GM23338 (cell line): ENCODE measurements at places on chromosomes 16 and 17. TPM values are rescaled to one million over a fixed set of nuclear protein-coding genes. Genes with fewer than 3 reads are reported as not detected.

- no peaks in the 10 kb centered on the region for H3K27me3 ChIP-seq
- H3K4me3 ChIP-seq: peak overlapping the region; percentile 95; the same call in 1 of the 2 replicates
- 0 out of 2 replicates have a peak overlapping the region, but pooled peaks have one; percentile 97 for H3K27ac ChIP-seq
- peaks cover 12% of the 10 kb centered on the region for H3K4me1 ChIP-seq
- peak; percentile 15 for DNase-seq
These were observed 32.3 kb downstream of the DDX19A start for GRCh38 chr16:70378869-70379493.

DNA sequence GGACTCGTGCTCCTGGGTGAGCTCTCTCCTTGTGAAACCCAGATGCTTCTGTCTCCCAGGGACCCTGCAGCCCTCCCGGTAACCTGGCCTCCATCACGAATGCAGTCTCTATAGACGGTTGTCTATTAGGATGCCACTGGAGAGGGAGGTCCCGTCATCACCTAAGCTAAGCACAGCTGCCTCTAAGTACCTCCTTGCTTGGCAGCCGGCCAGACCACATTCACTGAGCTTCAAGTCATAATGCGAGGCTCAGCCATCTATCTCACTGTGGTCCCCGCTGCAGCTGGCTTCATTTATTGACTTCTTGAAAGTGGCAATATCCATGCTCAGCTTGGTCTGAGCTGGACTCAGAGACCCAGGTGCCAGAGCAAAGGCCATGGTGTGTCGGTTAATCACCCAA is 74.5 kb upstream of the HSBP1 start:
- H3K4me3 ChIP-seq: no peak overlapping the region
- H3K4me1 ChIP-seq: no peaks in the 10 kb centered on the region
- no peaks in the 10 kb centered on the region for H3K36me3 ChIP-seq
- no peak overlapping the region for H3K27ac ChIP-seq
- H3K27me3 ChIP-seq: no peaks in the 10 kb centered on the region

DNA sequence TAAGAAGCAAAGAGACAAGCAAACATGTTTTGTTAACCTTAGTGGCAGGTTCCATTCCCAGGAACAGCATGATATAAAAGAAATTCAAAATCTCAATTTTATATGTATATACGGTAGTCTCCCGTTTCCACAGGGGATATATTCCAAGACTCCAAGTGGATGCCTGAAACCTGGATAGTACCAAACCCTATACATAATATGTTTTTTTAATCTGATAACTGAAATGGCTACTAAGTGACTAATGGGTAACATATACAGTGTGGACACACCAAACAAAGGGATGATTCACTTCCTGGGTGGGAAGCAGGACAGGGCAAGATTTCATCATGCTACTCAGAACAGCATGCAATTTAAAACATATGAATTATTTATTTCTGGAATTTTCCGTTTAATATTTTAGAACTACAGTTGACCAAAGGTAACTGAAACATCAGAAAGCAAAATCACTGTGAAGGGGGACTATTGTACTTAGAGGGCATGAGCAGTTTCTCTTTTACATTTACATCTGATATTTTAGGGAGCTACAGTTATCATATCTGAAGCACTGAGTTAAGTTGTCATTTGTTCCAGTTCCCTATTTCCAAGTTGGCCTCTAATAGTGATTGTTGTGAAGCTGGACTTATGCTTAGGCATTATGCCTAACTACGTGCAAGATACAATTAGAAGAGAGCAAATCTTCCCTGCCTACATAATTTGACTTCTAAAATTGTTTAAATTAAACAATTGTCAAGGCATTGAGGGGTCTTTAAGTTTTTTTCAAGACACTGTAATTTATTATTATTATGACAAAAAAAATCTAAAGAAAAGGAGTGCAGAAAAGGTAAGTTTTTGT is 34.1 kb upstream of the ABCA6 start:
- no peak for DNase-seq
- H3K4me1 ChIP-seq: no peaks in the 10 kb centered on the region
- H3K36me3 ChIP-seq: no peaks in the 10 kb centered on the region

DNA sequence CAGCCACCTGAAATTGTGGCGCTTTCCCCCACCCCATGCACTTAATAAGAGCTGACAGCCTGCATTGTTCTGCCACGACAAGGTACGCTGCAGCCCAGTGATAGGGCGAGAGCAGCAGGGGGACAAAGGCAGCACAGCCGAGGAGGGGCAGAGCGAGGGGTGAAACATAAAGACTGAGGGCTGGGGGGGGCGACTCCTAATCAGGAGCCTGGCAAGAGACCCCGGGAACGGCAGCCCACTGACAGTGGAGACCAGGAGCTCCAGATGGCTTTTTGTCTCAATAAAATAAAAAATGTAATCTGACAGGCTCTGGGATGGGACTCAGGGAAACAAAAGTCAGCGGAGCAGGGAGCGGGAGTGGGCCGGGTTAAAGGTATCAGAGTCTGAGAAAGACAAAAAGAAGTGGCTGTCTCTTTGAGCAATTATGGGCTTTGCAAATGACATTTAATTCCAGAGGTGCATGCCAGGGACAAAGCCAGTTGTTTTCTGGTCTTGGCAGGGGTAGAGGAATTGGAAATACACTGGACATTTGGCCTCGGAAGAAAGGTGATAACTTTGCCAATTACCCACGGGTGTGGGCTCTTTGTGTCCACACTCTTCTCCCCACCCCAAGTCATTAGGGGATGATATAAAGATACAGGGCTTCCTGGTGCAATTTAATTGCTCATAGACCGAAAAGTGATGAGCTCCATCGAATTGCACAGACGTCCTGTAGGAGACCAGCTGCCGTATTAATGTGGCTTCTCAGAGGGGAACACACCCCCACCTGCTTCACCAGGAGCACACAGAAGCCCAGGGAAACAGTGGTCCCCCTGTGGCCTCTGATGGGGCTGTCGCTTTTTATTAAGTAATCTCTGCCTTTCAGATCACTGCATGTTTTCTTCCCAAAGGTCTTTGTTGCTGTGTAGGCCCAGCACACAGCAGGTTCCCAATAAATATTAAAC is 17.6 kb upstream of the CCDC182 start:
- H3K36me3 ChIP-seq: no peaks in the 10 kb centered on the region
- no peak overlapping the region for H3K4me3 ChIP-seq
- peak; percentile 43 for DNase-seq
- peaks cover 13% of the 10 kb centered on the region for H3K4me1 ChIP-seq

GRCh38 chr16:78513838-78514237 is 414.4 kb downstream of the WWOX start:
- H3K4me1 ChIP-seq: no peaks in the 10 kb centered on the region
- DNase-seq: no peak
- H3K27me3 ChIP-seq: no peaks in the 10 kb centered on the region
- no peaks in the 10 kb centered on the region for H3K36me3 ChIP-seq
- no peak overlapping the region for H3K27ac ChIP-seq

GRCh38 chr17:68954146-68954896 is 871 bp downstream of the ABCA8 start:
- no peak overlapping the region for H3K4me3 ChIP-seq
- no peaks in the 10 kb centered on the region for H3K27me3 ChIP-seq
- H3K4me1 ChIP-seq: no peaks in the 10 kb centered on the region
- DNase-seq: no peak
- no peak overlapping the region for H3K27ac ChIP-seq

- H3K4me1 ChIP-seq: peaks cover 1% of the 10 kb centered on the region; the same call in 1 of the 2 replicates
- H3K27ac ChIP-seq: no peak overlapping the region
- no peak overlapping the region for H3K4me3 ChIP-seq
- no peaks in the 10 kb centered on the region for H3K36me3 ChIP-seq
- no peak for DNase-seq
These were observed 62.6 kb downstream of the BANP start for GRCh38 chr16:88013766-88014251.

GRCh38 chr16:67878232-67878631 is 5.4 kb downstream of the EDC4 start:
- no peak overlapping the region for H3K27ac ChIP-seq
- H3K36me3 ChIP-seq: peaks cover 25% of the 10 kb centered on the region; the same call in 1 of the 2 replicates
- no peak for DNase-seq
- peaks cover 4% of the 10 kb centered on the region; the same call in 1 of the 2 replicates for H3K4me1 ChIP-seq
- H3K27me3 ChIP-seq: no peaks in the 10 kb centered on the region

- no peak overlapping the region for H3K4me3 ChIP-seq
- no peak for DNase-seq
- H3K27me3 ChIP-seq: no peaks in the 10 kb centered on the region
- H3K27ac ChIP-seq: no peak overlapping the region
- no peaks in the 10 kb centered on the region for H3K36me3 ChIP-seq
These were observed 7.3 kb downstream of the CASKIN2 start for GRCh38 chr17:75507733-75508719.

DNA sequence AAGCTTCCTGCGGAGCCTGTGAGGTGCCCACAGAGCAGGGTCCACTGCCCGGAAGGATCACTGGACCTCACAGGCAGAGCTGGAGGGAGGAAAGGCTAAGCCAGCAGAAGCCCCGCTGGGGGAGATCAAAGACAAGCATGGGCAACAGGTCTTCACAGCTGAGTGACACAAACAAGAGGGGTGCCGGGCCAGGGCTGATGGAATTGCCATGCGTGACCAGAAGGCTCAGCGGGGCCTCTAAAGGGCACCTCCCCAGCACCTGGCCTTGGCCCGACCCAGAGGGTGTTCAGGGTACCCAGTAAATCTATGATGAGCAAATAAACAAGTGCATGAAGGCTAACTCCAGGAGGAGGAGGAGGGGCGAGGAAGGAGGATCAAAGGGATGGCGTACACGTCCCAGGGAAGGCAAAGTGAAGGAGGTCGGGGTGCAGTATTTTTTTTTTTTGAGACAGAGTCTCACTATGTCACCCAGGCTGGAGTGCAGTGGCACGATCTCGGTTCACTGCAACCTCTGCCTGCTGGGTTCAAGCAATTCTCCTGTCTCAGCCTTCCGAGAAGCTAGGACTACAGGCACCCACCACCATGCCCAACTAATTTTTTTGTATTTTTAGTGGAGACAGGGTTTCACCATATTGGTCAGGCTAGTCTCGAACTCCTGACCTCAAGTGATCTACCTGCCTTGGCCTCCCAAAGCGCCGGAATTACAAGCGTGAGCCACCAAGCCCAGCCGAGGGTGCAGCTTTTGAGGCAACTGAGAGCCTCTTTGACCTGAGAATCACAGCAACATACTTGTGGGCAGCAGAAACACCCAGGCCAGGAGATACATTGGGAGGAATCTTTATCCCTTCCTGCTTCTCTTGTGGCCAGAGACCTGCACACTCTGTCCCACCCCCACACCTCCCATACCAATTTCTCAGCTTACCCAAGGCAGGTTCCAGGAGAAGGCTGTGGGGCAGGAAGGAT is 16.1 kb upstream of the EXOC7 start:
- 0 out of 2 replicates have a peak, but pooled peaks cover 4% of the 10 kb centered on the region for H3K27me3 ChIP-seq
- H3K36me3 ChIP-seq: no peaks in the 10 kb centered on the region
- no peak overlapping the region for H3K4me3 ChIP-seq
- no peak overlapping the region for H3K27ac ChIP-seq

DNA sequence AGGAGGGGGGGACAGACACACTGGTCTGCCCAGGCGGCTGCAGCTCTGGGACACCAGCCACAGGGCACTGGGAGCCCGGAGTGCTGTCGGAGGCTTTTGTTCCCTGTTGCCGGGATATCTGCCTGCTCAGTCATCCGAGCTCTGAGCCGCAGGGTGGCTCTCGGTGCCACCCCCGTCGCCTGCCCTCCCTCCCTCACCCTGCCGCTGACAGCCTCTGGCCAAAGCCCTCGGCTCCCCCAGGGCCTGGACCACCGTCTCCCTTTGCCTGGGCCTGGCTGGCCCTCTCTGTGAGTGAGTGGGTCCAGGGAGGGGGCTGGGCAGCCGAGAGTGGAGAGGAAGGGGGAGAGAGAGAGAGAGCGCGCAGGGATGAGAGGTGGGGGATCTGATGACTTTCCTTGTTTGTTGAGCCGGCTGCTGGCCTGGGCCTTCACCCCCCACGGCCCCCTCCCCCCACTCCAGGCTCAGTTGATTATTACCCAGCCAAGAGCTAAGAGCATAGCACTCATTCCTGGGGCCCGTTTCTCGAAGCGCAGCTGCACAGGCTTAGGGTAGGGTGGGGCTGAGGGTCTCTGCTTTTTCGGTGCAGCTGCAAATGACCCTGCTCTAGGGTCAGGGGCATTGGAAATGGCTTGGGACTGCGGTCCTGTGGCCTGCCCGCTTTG is 2.7 kb downstream of the FOXJ1 start:
- H3K4me1 ChIP-seq: peaks cover 84% of the 10 kb centered on the region
- DNase-seq: peak; percentile 71
- H3K27ac ChIP-seq: no peak overlapping the region
- peak overlapping the region; percentile 85 for H3K4me3 ChIP-seq

- no peak overlapping the region for H3K27ac ChIP-seq
- H3K27me3 ChIP-seq: no peaks in the 10 kb centered on the region
- DNase-seq: no peak
- no peaks in the 10 kb centered on the region for H3K4me1 ChIP-seq
- H3K4me3 ChIP-seq: no peak overlapping the region
These were observed 22.9 kb upstream of the NKD1 start for GRCh38 chr16:50525262-50525661.

GRCh38 chr17:7969433-7969832 is 33.0 kb upstream of the GUCY2D start:
- peaks cover 4% of the 10 kb centered on the region; the same call in 1 of the 2 replicates for H3K4me1 ChIP-seq
- no peak for DNase-seq
- no peaks in the 10 kb centered on the region for H3K36me3 ChIP-seq
- H3K27ac ChIP-seq: no peak overlapping the region

GRCh38 chr17:80575057-80575875 is 30.6 kb downstream of the RPTOR start:
- no peaks in the 10 kb centered on the region for H3K4me1 ChIP-seq
- no peak overlapping the region for H3K27ac ChIP-seq
- no peak overlapping the region for H3K4me3 ChIP-seq
- H3K36me3 ChIP-seq: no peaks in the 10 kb centered on the region
- H3K27me3 ChIP-seq: peaks cover 4% of the 10 kb centered on the region; the same call in 1 of the 2 replicates

- no peak overlapping the region for H3K27ac ChIP-seq
- no peak for DNase-seq
- no peaks in the 10 kb centered on the region for H3K27me3 ChIP-seq
These were observed 77.8 kb upstream of the HS3ST4 start for GRCh38 chr16:25613931-25614330.

DNA sequence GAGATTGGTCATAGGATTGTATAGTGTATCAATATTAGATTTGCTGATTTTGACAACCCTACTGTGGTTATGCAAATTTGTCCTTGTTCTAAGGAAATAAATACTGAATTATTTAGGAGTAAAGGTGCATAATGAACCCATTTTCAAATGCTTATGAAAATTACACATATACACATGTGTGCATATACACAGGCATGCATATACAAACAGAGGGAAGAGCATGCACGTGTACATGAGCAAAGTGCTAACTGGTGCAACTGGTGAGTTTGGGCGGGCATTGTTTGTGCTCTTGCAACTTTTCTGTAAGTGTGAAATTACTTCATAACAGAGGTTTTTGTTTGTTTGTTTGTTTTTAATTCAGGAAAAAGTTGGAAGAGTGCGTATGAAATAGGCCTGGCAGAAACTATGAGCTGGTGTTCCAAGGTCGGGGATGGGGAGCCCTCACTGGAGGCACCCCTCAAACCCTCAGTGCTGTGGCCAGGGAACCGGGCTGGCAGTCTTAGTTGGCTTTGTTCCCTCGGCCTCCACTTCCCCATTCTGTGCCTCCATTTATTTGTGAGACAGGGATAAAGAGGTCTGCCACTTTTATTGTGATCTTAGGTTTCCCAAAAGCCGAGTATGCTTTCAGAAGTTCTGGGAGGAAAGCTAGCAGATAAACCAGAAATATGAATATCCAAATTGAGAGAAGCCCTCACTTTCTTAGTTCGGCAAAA is 5.8 kb downstream of the DEXI start:
- no peak overlapping the region for H3K4me3 ChIP-seq
- H3K36me3 ChIP-seq: no peaks in the 10 kb centered on the region; the same call in 1 of the 2 replicates
- 0 out of 2 replicates have a peak, but pooled peaks cover 4% of the 10 kb centered on the region for H3K27me3 ChIP-seq
- H3K4me1 ChIP-seq: peaks cover 16% of the 10 kb centered on the region; the same call in 1 of the 2 replicates
- no peak for DNase-seq

- no peak overlapping the region for H3K27ac ChIP-seq
- peak; percentile 73 for DNase-seq
- no peak overlapping the region for H3K4me3 ChIP-seq
- H3K36me3 ChIP-seq: no peaks in the 10 kb centered on the region
These were observed 26.8 kb downstream of the MPP2 start for GRCh38 chr17:43880420-43880991.

The CIBAR2 gene
- total RNA-seq: not detected in 2 replicates

The FOXN1 gene
- total RNA-seq: not detected in 2 replicates

The HES7 gene
- 0.14 TPM in 1 of 2 replicates, not detected in the other for total RNA-seq

The CACNA1G gene
- 3.6 and 5.1 TPM in 2 replicates for total RNA-seq

The CA7 gene
- 2.5 and 2.8 TPM in 2 replicates for total RNA-seq
